ENCODE measurements at places on chromosomes 7 and 10.

DNA sequence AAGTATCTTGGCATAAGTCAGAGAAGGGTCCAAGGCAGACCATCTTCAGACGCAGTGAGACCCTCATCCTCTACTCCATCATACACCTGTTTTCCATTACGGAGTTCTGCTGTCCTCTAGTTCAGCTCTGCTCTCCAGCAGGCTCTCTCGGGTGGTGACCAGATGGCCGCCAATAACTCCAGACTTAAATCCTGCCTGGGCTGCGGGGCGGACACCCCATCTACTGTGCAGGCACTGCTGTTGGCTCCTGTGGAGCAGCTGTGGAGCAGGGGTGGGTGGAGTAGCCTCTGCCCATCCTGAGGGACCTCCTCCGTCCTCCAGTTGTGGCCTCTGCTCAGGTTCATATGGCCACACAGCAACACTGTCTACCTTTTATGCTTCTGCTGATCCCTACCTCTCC is 608.1 kb downstream of the SDK1 start:
- DNase-seq = no peak

DNA sequence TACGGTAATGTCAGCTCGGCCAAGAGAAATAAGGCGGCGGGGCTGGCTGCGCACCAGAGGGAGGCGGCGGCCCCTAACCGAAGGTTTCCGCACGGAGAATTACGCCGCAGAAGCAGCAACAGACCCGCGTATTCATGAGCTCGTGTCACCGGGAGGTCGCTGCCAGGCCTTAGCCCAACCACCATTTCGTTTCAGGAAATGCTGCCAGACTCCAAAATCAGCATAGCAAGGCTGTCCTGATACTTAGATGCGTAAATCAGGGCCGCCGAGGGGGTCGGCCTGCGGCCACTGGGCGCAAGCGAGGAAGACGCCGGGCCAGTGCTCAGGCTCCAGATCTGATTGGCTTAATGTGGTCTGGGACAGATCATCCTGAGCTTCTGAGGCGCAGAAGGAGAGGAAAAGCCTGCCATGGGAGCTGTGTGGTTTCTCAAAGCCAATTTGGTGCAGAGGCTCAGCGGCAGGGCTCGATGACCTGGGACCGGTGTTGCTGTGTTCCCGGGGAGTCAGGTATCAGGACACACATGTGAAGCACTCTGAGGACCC is 247.9 kb downstream of the BAMBI start:
- DNase-seq = no peak

DNA sequence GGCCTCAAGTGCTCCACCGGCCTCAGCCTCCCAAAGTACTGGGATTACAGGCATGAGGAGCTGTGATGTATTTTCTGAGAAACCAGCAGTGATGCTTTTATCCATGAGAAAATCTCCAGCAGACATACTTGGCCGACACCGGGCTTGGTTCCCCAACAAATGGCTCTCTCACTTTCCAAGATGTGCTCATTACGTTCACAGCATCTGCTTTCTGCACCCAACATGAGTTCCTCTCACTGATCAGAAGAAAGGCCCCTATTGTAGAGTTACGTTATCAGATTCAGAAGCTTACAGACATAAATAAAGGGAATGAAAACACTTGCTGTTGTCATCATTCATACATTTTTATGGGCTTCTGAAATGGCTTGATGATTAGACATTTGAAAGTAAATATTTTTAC is 95.0 kb downstream of the CALD1 start:
- DNase-seq = no peak

DNA sequence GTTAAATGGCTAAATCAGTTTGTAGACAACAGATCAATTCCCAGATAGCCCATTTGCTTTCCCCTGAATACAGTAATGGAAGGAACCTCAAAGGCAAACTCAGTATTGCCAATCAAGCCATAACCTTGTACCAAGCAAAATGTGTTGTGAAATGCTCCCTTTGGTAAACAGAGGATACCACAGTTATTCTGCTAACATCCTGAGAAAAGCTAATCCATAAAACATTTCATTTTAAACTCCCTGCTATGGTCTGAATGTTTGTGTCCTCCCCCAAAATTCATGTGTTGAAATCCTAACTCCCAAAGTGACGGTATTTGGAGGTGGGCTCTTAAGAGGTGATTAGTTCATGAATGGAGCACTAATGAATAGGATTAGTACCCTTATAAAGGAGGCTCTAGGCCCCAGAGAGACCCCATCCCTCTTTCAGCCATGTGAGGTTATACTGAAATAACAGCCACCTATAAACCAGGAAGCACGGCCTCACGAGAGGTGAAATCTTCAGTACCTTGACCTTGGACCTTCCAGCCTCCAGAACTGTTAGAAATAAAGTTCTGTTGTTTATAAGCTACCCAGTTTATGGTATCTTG is 89.3 kb upstream of the RNF148 start:
- no peak for DNase-seq

- no peak for DNase-seq
Observed at GRCh38 chr10:123995461-123996131, 97.8 kb downstream of the CHST15 start.

DNA sequence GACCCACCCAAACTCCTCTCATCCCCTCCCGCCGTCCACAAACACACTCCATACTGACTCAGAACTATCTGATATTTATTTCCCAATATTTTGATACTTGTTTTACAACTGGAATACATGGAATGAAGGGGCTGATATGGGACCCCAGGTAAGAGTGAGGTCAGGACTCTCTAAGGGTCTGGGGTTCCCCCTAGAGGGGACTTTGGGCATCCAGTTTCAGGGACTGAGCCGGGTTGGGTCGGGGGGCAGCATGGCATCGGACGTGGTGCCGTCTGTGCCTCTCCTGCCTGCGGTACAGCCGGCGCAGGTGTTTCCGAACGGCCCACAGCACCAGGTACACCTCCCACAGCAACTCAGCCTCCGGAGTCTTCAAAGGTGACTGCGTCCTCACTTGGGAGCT is 7.5 kb downstream of the SPACDR start:
- no peak for DNase-seq
